Forelimb muscle (tissue), 1 donor: ENCODE measurements at places on chromosomes 12 and 14. TPM values are rescaled to one million over a fixed set of nuclear protein-coding genes. Genes with fewer than 3 reads are reported as not detected.

- no peak for DNase-seq
Observed at GRCh38 chr14:67965696-67966095, 146.1 kb downstream of the RAD51B start.

DNA sequence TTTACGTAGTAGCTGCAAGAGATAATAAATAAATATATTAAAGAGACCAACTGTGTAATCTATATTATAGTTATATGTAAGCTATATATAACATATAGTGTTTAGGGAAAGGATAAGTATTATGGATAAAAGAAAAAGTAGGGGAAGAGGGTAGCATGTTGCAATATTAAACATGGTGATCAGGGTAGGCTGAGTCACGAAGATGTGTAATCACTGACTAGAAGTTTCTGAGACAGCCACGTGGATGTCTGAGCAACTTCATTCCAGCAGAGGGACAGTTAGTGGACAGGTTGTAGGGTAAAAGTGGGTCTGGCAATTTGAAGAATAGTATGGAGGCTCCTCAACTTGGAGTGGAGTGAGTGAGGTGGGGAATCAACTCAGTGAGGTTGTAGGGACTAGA lies 109.7 kb downstream of the ANO4 start:
- no peak for DNase-seq

GRCh38 chr14:49999826-50000379 lies 107.0 kb downstream of the ARF6 start:
- DNase-seq = no peak

- DNase-seq = no peak
Observed at GRCh38 chr14:98785578-98785977, 486.4 kb downstream of the BCL11B start.

DNA sequence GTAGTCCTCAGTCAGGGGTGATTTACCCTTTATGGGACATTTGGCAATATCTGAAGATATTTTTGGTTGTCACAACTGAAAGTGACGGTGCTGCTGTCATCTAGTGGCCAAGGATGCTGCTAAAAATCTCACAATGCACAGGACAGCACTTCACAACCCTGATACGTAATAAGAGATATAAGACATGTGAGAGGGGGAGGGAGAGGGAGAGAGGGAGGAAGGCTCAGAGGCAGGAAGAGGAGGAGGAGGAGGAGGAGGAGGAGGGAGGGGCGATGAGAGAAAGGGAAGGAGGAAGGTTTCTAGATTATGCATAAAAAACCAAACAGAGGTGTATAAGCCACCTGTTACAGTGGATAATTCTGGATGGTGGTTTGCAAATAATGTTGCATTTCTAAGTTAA lies 14.3 kb downstream of the MYL2 start:
- DNase-seq = no peak

DNA sequence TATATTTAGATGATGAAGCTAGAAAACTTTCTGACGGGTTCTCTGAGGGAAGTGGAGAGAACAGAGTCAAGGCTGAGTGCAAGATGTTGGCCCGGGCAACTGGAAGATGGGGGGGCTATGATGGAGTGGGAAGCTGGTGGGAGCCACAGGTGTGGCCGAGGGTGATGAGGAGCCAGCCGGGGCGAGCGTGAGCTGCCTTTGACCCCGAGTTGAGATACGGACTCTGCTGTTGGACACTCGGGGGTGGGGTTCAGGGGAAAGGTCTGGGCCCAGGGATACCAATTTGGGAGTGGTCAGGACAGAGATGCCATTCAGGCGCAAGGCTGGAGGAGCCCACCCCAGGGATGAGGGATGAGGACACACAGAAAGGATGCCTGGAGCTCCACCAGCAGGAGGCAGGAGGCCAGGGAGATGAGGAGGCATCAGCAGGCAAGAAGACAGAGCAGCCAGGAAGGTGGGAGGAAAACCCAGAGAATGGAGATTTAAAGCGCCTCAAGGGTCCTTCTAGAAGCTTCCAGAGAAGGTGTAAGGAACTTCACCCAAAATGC lies 9.0 kb downstream of the SCARB1 start:
- DNase-seq = no peak

DNA sequence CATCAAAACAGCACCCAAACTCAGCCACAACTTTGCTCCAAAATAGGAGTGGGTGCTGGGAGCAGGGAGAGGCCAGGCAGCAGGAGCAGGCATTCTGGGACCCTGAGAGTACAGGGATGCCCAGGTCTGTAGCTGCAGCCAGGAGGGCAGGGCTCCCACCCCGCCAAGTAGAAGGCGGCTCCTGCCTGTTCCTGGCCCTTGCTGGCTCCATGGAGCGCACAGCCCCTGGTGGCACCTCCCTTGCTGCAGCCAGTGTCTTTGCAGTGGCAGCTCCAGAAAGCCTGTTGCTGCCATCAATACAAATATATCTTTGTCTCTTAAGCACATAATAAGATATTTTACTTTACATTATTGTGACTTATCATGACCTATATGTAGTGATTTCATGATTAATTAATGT lies 1096.5 kb downstream of the FSCB start:
- no peak for DNase-seq

- no peak for DNase-seq
Observed at GRCh38 chr12:127191129-127191528, 1075.8 kb upstream of the TMEM132C start.

DNA sequence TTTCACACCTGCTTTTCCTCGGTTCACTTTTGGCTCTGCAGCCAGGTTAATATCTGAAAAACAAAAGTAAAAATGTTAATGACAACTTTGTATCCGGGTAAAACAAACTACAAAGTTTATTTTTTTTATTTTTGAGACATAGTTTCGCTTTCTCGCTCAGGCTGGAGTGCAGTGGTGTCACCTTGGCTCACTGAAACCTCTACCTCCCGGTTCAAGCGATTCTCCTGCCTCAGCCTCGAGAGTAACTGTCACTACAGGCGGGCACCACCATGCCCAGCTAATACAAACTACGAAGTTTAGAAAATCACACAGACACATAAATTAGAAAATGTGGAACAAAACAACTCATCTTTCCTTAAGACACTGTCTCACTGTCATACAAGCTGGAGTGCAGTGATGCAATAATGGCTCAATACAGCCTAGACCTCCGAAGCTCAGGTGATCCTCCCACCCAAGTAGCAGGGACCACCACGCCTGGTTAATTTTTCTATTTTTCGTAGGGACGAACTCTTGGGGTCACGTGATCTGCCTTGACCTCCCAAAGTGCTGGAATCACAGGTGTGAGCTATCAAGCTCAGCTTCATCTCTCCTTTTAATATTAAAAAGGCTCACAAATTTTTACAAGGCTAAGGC lies 38.1 kb downstream of the HNRNPC start:
- DNase-seq = no peak

- DNase-seq = no peak
Observed at GRCh38 chr12:57887631-57888408, 41.3 kb upstream of the CTDSP2 start.

DNA sequence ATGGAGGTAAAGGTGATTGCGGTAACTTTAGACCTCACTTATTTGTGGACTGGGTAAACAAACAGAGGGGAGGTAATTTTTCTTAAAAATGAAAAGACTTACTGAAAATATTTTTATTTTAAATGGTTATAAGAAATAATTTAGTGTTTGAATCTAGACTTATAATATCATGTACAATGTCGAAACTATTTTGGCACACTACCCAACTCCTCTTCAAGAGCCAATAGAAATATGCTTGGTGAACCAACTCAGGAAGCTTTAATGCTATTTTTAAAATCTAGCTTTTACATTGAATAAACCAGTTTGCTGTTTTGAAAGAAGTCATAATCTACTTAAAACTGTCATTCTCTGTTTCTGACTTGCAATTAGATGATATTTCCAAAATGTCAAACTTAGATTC lies 175.8 kb upstream of the NPAS3 start:
- no peak for DNase-seq

DNA sequence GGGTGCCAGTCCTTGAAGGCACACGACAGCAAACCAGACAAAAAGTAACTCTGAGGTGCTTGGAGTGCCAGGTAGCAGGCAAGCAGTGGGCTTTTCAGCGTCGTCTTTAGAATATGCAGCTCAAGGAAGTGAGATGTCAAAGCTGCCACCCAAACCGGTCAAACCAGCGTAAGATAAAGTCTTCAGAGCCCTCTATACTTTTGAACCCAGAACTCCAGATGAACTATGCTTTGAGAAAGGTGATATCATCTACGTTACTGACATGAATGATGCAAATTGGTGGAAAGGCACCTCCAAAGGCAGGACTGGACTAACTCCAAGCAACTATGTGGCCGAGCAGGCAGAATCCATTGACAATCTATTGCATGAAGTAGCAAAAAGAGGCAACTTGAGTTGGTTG lies 95.9 kb downstream of the TBX3 start:
- DNase-seq = no peak

- no peak for DNase-seq
Observed at GRCh38 chr14:32330351-32331111, 1.4 kb downstream of the AKAP6 start.

GRCh38 chr14:99737956-99738667 lies 54.0 kb downstream of the CYP46A1 start:
- no peak for DNase-seq

DNA sequence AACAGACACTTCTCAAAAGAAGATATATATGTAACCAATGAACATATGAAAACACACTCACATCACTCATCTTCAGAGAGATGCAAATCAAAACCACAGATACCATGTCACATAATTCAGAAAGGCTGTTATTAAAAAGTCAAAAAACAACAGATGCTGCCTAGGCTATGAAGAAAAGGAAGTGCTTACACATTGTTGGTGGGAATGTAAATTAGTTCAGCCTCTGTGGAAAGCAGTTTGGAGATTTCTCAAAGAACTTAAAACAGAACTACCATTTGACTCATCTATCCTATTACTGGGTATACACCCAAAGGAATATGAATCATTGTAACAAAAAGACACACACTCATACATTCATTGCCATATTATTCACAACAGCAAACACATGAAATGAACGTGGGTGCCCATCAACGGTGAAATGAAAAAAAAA lies 35.1 kb downstream of the EIF2S3B start:
- no peak for DNase-seq

- DNase-seq = no peak
Observed at GRCh38 chr12:88247241-88247643, 105.1 kb downstream of the TMTC3 start.

DNA sequence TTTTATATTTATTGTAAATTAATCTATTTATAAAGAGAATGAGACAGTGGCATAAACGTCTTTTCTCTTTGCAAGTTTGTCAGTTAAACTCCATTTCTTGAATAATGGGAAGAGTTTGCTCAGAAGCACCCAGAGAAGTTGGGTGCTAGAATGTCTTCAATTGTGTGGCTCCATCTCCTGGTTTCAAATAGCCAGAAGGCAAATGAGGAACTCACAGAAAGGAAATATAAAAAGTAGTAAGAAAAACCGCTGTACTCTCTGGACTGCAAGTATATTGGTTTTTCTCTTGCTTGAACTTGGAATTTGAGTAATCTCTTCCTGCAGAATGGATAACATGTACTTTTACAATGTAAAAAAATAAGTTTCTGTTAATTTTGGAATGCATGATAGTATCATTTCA lies 217.5 kb downstream of the DPY19L2 start:
- no peak for DNase-seq

- DNase-seq = no peak
Observed at GRCh38 chr12:60387356-60387755, 791.5 kb downstream of the SLC16A7 start.

GRCh38 chr12:128077917-128078298 lies 189.1 kb upstream of the TMEM132C start:
- no peak for DNase-seq

- no peak for DNase-seq
Observed at GRCh38 chr14:32603992-32604565, 275.0 kb downstream of the AKAP6 start.

DNA sequence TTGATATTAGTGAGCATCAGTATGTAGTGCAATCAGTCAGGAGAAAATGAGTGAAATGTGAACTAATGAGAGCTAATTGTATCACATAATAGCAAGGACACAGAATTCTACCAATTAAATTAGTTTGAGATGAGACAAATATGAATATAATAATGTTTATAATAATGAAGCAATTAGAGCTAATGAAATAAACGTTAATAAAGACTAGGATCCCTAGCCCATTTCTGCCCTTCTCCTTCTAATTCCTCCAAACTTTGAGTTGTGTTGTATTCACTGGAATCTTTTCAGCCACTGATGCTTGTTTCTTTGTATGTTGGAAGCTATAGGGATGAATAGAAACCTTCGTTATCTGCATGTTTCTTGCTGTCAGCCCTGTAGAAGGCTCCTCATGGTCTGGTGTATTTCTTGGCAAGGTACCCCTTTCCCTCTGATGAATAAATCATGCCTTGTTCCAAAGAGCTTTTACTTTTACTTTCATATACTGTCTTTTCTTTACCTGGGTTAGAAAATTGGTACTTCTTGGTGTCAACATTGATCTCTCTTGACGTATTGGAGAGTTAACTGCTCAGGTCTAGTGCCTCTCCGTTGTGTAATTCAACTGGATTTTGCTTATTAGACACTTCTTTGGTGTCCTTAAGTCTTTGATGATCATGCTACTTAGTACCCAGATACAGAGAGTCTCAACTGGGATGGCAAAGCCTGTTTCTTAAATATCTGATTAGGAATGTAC lies 154.8 kb downstream of the PTCSC3 start:
- DNase-seq = no peak

GRCh38 chr12:131131808-131132117 lies 178.1 kb downstream of the ADGRD1 start:
- DNase-seq = no peak

DNA sequence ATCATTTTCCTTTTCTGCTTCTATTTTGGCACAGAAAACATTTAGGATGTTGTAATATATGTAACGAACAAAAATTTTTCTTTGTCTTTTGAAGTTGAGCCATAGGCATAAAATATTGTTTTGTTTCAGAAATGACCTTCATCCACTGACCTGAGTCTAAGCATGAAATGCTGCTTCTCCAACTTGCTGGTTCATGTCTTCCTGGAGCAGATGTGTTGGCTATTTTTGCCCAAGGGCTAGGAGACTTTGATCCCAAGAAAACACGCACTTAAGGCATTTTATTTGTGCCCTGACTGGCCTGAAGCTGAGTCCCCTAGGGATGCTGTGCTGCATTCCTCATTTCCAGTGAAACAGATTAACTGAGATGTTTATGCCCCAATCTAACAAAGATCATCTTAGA lies 27.2 kb upstream of the ALG10B start:
- no peak for DNase-seq

GRCh38 chr12:4393211-4393610 lies 13.7 kb upstream of the FGF23 start:
- no peak for DNase-seq

DNA sequence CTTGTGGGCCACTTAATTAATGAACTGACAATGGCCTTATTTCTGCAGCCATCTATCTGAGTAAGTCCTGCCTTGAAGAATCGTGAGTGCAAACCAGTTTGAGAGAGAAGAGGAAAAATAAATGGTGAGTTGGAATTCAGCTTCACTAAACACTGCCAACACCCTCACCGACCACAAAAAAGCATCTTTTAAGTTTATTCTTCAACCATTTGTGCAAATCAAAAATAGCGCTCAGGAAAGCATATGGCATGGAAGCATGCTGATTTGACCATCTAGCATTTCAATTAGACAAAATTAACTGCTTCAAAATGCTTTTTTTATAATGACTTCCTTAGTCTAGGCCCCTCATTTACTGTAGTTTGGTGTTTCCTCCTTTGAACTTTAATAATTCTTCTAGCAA lies 294.0 kb downstream of the PPFIA2 start:
- DNase-seq = no peak

ASCL1 gene
- polyA plus RNA-seq = not detected

IGF1 gene
- polyA plus RNA-seq = 33.4 TPM

JAG2 gene
- polyA plus RNA-seq = 40.4 TPM

SSTR1 gene
- polyA plus RNA-seq = 0.09 TPM

LRP6 gene
- polyA plus RNA-seq = 32.0 TPM

PPP2R3C gene
- polyA plus RNA-seq = 41.6 TPM

LAG3 gene
- 0.70 TPM for polyA plus RNA-seq

MEG3 gene
- polyA plus RNA-seq = 6,363 TPM

NEUROD4 gene
- not detected for polyA plus RNA-seq

CLEC4D gene
- 0.23 TPM for polyA plus RNA-seq

SLC22A17 gene
- 23.3 TPM for polyA plus RNA-seq
